ENCODE measurements at places on chromosomes 7 and 10. TPM values are rescaled to one million over a fixed set of nuclear protein-coding genes. Genes with fewer than 3 reads are reported as not detected.

The ADRB1 gene
- 0.28 TPM for total RNA-seq

The FRMD4A gene
- total RNA-seq: 4.9 TPM

The EBLN1 gene
- total RNA-seq: not detected

The NKX6-2 gene
- total RNA-seq: not detected

The TMEM196 gene
- total RNA-seq: not detected

The MLXIPL gene
- 0.09 TPM for total RNA-seq

The NPY gene
- not detected for total RNA-seq

The NKX2-3 gene
- total RNA-seq: not detected

The SMO gene
- total RNA-seq: 17.9 TPM
